ENCODE measurements at places on chromosomes 1 and 21. TPM values are rescaled to one million over a fixed set of nuclear protein-coding genes. Genes with fewer than 3 reads are reported as not detected.

PIGR gene
- total RNA-seq = not detected

ALX3 gene
- total RNA-seq = not detected

LCE3A gene
- not detected for total RNA-seq

ADAM30 gene
- not detected for total RNA-seq

KIAA1614 gene
- 3.2 TPM for total RNA-seq

TBX19 gene
- 0.93 TPM for total RNA-seq

CD1B gene
- total RNA-seq = not detected

POU2F1 gene
- 40.1 TPM for total RNA-seq

KRTAP10-7 gene
- not detected for total RNA-seq

ARHGAP29 gene
- total RNA-seq = 1.5 TPM

All from neural crest cell (in vitro differentiated cells).